ENCODE measurements at places on chromosomes 12 and 14. TPM values are rescaled to one million over a fixed set of nuclear protein-coding genes. Genes with fewer than 3 reads are reported as not detected.
A peak's percentile ranks its signal among the peaks of the same experiment; 100 is the strongest.

PRIMA1 gene
- not detected for total RNA-seq

KRT74 gene
- total RNA-seq: 0.15 TPM

DNA sequence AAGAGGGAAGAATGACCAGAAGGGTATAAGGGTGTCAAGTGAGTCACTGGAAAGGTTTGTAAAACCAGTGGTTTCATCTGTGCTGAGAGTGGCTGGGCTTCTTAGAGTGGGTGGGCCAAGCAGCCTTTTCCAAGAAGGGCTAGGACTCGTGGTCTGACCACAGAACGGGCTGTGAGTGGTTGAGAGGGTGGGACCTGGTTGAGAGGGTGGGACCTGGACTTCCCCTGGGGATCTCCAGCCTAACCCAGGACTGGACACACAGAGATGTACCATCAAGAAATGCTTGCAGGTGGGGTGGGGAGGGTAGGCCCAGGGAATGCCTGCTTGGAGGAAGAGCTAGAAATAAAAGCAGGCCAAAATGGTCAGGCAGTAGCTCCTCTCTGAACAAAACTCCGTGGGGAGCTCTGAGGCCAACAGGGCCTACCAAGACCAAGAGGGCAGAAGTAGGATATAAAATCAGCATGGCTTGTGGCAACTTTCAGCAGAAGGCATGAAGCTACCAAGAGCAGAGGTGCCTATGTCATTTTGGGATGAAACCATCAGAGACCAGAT is 140.5 kb downstream of the FOXN3 start:
- DNase-seq: peak; percentile 37

- no peak for DNase-seq
Measured at GRCh38 chr12:80777587-80777986, 60.9 kb downstream of the MYF5 start.

DNA sequence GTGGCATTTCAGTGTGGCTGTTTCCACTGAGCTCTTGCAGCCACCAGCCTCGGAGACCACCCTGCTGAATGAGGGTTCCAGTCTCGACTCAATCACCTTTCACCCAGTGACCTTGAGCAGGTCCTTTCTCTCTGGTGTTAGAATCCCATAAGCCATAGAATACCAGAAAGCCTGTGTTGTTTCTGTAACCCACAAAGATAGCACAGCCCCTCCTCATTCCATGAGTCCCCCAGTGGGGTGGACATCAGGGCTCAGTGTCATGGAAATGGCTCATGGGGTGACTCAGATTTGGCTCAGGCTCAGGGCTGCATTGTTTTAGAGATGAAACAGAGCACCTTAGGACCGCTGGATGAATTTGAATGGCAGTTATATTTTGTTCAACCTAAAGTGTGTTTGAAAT is 171.5 kb downstream of the PTPN11 start:
- no peak for DNase-seq

DNA sequence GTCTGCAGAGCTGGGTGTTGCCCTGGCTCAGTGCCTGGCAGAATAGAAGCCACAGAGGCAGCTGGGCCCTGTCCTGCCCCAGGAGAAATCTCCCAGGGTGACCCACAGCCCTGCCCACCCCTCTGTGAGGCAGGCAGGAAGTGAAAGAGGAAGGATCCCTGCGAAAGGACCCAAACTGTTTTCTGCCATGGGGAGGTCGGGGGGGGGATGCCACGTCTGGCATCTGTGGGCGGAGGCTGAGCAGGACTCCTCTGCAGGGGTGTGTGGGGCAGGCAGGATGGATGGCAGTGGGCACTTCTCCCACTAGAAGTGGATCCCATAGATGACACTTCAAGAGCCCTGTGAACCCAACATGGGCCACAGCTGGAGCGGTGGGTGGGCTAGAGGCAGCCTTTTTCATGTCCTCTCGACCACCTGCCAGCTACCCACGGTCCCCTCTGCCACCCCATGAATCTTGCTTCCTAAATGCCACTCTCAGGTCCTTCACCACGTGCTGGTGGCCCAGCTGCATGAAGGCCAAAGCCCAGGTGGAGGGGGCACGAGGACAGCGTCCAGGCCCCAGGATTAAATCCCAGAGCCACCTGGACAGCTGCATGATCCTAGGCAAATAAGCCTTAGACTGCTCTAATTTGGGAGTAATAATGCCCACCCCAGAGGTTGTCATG is 3.6 kb downstream of the PAPLN start:
- no peak for DNase-seq

DNA sequence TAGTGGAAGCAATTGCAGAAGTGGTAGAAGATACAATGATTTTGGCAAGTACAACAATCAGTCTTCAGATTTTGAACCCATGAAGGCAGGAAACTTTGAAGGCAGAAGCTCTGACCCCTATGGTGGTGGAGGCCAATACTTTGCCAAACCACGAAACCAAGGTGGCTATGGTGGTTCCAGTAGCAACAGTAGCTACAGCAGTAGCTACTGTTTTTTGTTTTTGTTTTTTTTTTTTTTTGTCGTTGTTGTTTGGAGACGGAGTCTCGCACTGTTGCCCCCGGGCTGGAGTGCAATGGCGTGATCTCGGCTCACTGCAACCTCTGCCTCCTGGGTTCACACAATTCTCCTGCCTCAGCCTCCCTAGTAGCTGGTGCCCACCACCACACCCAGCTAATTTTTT is 47.4 kb downstream of the IFNG-AS1 start:
- DNase-seq: peak; percentile 13

- DNase-seq: no peak
Measured at GRCh38 chr12:91854725-91855124, 290.9 kb downstream of the BTG1 start.

- no peak for DNase-seq
Measured at GRCh38 chr14:95831041-95831440, 45.6 kb upstream of the TUNAR start.

DNA sequence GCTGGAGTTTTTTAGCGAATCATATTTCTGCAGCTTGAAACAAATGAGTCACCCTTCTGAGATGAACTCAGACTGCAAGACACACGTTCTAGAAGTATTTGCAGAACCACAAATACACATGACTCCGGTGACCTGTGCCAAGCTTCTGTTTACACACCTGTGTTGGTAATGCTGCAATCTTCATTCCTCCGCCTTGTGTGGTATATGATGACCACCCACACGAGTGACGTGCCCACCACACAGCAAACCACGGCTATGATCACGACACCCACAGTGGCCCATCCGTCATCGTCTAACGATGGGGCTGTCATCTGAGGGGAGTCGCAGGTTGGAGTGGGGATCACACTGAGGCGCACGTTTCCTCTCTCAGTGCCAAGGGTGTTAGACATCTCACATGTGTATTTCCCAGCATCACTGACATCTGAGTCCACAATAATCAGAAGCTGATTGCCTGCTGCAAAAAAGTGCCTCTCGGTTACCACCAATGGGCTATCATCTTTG is 43.0 kb downstream of the LRIG3 start:
- no peak for DNase-seq

DNA sequence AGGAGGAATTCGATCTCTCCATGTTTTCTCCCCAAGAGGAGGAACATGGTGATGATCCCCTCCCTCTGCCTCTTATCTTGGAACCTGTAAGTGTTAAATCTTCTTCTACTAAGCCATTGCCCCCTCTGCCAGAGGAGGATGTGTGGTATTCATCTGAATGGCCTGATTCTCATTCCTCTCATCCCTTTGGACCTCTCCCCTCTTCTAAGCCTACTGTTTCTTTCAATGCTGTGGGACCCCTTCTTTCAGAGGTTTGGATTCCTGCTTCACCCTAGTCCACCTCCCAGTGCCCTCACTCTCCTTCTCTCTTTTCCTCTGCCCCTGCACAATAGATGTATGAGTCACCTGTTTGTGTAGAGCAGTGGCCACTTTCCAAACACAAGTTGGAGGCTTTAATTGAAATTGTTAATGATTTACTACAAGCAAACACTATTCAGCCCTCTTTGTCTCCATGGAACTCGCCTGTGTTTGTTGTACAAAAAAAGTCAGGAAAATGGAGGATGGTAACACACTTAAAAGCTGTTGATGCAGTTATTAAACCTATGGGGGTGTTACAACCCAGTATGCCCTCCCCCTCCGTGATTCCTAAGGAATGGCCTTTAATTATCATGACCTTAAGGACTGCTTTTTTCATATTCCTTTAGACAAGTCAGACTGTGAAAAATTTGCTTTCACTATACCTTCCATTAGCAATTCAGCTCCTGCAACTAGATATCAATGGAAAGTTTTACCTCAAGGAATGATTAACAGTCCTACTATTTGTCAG is 192.1 kb upstream of the ALG10B start:
- DNase-seq: no peak

DNA sequence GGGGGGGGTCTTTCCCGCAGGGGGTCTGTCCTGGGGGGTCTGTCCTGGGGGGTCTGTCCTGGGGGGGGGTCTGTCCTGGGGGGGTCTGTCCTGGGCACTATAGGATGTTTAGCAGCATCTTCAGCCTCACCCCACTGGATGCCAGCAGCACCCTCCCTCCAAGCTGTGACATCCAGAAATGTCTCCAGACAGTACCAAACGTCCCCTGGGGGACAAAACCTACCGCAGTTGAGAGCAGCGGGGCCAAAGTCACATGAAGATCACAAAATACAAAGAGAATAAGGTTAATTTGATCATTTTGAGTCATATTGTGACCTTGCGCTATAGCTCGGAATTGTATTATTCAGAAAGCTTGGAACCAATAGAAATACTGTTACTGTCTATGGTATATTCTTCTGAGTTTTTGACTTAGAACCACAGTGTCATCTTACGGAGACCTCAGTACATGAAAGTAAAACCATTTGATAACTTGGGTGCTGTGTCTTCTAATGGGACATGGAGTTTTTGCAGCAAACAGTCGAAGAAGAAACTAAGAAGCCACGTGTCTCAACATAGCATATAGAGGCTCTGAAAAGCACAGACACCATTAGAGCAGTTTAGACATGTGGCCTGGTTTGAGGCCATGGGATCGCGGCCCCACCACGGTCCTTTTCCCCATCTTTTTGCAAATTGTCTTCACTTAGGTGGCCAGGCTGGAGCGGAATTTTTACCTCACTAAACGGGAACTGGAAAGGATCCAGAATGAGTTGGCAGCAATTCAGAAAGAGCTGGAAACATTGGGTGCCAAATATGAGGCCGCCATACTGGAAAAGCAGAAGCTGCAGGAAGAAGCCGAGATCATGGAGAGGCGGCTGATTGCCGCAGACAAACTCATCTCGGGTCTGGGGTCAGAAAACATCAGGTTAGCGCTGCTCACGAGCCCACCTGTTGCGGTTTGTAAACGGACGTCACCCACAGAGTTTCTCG is 59.9 kb downstream of the CCDC92 start:
- no peak for DNase-seq
